Cardiac septum (tissue), 1 donor: ENCODE measurements at places on chromosomes 2 and 18. TPM values are rescaled to one million over a fixed set of nuclear protein-coding genes. Genes with fewer than 3 reads are reported as not detected.

DNA sequence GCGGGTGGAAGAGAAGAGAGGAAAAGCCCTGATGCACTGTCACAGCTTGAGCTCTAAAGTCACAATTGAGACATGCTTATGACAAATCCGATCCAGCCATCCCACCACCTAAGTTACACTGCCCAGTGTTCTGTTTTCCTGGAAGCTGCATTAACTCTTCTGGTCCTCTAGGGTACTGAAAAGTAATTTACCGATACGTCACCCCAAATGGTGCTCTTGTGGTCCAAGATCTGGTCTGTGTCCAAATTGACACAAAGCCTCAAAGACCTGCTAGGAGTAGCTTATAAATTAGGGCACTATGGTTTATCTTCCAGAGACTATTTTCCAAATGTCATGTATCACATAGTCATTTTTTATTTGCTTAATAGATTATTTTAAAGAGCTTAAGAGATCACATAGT is 186.7 kb upstream of the ETAA1 start:
- DNase-seq = no peak

The LPIN2 gene
- 9.3 TPM for total RNA-seq

GRCh38 chr2:186941853-186942252 is 92.9 kb upstream of the ZSWIM2 start:
- DNase-seq = no peak

DNA sequence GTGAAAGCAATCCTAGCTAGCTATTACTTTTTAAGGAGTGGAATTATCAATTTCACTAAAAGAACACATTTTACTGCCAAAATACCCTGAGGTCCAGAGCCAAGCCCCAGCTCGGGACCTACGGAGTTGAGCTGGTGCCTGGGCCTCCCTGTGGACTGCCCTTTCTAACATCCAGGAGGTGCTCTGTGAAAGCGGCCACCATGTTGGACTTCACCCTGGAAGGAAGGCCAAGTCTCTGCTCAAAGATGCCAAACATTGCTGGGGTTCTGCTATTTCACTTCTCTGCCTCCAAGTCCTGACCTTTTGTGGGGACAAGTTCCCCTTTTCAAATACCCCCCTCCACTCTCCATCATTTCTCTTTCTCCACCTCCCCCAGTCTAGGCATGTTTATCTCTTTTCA is 498.7 kb upstream of the RAB6C start:
- DNase-seq = no peak

- DNase-seq = no peak
These were observed 6.0 kb upstream of the INPP5D start for GRCh38 chr2:233053928-233054784.

DNA sequence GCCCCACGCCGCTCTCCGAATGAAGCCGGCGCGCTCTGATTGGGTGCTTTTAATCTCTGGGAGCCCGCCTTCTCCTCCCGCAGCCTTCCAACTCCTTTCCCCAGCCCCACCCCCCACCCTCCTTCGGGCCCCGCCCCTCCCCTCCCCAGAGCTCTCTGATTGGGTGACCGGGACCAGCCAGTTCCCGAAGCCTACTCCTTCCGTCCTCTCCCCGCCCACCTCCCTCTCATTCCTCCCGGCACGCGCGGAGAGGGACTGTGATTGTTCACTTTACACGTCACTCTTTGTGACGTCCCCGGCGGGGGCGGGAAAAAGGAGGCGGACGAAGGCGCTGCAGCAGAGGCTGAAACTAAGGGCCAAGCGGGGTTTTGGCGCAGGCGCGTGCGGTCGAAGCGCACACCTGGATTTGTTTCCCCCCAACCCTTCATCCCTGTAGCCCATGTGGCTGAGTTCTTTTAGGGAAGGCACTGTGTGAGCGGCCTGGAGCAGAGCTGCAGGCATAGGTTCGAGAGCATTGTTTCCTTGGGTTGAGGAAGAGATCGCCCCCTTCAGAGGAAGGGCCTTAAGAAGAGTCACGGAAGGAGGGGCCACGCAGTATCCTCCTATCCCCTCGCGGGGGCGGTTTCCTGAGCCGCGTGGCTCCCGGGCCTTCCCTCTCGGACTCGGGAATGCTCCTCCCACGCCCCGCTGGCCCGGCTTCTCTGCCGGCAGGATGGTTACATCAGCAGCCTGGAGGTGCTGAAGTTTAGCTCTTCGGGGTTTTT is at the start of gene MEX3C:
Gene MEX3C (minus strand): TSS at position 21 of the 764 bp plus-strand sequence. CDS start 361 bp downstream, outside the sequence.
- peak; percentile 100 for DNase-seq
